KG1 (cell line): ENCODE measurements at places on chromosomes 3 and 15.

- DNase-seq = no peak
Observed at GRCh38 chr3:48155122-48155521, 33.1 kb downstream of the CDC25A start.

DNA sequence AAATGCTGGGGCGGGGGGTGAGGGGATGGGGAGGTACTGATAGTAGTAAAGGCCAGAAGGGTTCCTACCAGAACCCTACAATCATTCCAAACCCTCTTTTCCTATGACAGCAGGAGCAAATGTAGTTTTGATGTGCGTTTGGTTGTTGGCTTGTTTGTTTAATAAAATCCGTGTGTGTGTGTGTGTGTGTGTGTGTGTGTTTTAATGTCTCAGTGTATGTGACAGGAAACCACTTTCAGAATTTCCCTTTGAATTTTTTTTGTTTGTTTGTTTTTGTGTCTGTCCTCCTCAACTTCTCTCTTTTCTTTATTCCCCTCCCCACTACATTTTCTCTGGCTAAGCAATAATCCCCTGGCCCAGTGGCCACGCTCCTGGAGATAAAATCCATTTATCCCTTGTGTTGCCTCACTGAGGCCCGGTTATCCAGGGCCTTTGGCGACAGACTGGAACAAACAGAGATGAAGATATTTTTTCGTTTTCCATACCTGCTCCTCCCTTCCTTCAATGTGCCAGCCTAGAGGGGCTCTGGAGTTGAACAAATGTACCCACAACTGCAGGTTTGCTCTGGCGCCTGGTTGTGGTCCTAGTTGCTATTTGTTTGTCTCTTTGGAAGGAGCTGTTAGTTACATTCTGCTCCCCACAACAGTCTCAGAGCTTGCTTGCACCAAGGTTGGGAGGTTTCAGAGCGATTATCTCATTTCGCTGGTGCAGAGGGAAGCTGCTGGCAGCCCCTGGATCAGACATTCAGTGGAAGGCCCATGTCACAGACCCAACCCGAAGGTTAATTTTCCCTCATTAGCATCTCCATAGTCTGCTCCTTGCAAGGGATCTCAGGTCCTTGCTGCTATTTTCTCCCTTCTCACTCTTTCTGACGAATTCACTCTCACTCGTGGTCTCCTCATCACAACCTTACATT lies 17.9 kb downstream of the NR2F2 start:
- DNase-seq = no peak

DNA sequence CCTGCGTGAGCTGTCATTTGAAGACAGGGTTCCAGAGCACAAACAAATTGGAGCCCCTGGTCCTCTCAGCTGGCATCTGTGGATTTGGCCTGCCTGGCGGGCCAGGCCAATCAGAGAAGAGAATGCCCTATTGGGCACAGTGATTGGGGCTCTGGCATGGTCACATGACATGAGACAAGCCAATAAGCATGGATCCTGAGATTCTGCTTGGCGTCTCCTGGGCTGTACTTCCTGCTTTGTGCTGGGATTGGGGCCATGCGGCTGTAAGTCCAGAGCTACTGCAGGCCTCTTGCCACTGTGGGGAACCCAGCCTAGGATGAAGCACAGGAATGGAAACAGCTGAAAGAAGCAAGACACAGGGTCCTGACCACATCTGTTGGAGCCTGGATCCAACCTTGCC lies 121.4 kb downstream of the FBLN2 start:
- no peak for DNase-seq

DNA sequence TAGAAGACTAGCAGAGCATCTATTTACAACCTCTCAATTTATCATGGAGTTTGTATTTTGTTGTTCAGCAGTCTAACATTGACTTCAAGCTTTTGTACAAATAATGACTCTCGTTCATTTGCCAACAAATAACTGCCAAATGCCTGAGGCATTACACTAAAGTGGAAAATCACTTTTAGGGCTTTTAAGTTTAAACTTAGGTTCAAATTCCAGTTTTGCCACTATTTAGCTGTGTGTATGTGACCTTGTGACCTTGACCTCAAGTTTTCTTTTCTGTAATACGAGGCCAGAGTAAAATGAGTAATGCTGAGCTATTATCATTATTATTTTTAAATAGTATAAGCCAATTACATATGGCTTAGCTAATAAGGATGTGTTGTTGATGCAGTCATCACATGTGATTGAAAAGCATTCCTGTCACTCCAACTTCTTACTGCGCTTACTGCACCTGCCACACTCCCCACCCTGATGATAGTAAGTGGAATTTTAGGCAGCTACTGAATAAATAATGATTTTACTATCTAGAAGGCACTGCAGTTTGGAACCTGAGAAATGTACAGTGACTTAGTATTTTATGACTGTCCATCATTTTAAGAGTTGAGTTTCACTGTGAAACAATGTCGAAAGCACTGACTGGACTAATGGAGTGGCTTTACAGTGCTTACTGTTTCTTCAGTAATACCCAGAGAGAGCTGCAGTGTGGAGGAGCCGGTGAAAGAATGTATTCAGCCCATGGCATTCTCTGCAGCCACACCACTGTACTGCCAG lies 16.3 kb downstream of the ARL8B start:
- no peak for DNase-seq

GRCh38 chr3:98920166-98920565 lies 18.7 kb upstream of the DCBLD2 start:
- DNase-seq = no peak

GRCh38 chr15:39501366-39502081 lies 79.4 kb upstream of the THBS1 start:
- no peak for DNase-seq

GRCh38 chr3:31254483-31254882 lies 278.2 kb upstream of the STT3B start:
- no peak for DNase-seq

- DNase-seq = no peak
Observed at GRCh38 chr3:99126316-99126715, 224.8 kb upstream of the DCBLD2 start.

DNA sequence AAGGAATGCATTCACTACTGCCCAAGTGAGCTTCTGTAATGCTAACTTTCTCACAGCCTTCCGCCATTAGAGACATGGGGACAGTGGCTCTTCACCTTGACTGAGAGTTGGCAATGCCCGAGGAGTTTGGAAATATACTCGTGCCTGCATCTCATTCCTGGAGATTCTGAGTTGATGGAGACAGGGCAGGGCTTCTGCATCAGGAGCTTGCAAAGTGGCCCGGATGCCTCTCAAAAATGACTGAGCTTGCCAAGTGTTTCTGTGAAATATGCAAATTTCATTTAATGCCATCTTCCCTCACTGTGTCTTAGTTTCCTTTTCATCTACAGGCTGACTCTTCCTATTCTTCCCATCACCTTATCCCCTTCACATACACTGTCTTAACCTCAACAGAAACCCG lies 346.2 kb downstream of the GRM7 start:
- DNase-seq = no peak

- no peak for DNase-seq
Observed at GRCh38 chr3:11006986-11007933, 14.7 kb downstream of the SLC6A1 start.

DNA sequence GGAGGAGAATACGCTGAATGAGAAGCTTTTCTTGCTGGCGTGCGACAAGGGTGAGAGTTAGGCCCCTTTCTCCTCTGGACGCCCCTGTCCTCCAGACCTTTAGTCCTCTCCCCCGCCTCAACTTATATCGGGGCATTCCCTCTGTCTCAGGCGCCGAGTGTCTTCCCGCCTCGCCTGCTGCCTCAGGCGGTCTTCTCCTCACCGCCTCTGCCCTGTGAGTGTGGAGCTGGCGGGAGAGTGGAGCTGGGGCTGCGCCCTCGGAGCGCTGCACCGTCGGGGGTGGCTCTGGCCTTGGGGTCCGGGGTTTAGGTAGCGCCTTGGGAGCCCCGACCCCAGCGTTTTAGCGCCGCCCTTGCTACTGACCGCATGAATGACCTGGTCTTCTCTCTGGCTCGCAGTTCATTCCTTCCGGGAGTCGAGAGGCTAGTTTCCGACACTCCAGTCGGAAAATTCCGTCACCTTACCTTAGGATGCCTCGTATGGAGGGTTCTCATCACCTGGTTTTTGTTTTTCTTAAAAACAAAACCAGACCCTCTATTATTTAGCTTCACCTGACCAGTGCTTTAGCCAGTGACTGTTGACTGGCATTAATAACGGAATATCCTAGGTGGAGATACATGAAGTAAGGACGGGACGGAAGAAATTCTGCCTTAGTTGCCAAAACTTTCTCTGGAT lies 985 bp downstream of the TRPC1 start:
- no peak for DNase-seq

DNA sequence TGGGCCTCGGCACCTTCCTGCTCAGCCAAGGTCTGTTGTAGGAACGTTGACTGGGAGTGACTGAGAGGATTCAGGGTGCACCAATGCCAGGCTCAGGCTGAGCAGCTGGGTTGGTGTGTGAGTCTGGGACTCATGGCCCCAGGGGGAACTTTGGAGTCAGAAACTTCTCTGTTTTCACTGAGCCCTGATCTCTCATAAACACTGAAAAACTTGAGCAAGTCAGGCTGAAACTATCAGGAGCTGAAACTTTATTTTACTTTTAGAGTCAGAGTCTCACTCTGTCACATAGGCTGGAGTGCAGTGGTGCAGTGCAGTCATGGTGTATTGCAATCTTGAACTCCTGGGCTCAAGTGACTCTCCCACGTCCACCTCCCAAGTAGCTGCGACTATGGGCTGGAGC lies 3.0 kb downstream of the TRAK1 start:
- no peak for DNase-seq

- DNase-seq = no peak
Observed at GRCh38 chr3:124882816-124883747, 4.1 kb downstream of the ITGB5 start.

DNA sequence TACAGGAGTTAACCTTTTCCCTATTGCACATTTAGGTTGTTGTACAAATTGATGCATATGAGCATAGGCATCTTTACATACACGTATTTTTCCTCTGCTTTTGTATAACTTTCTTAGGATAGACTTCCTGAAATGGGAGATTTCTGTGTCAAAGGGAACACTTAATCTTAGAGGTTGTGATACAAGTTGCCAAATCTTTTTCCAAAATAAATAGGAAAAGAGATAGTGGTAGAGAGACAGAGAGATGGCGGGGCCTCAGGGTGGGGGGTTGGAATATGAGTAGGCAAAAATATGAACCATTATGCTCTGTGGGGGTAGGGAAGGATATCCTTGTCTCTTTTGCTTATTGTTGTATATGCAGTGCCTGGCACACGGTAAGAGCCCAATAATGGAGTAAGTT lies 70.7 kb upstream of the UBE2E1 start:
- no peak for DNase-seq

DNA sequence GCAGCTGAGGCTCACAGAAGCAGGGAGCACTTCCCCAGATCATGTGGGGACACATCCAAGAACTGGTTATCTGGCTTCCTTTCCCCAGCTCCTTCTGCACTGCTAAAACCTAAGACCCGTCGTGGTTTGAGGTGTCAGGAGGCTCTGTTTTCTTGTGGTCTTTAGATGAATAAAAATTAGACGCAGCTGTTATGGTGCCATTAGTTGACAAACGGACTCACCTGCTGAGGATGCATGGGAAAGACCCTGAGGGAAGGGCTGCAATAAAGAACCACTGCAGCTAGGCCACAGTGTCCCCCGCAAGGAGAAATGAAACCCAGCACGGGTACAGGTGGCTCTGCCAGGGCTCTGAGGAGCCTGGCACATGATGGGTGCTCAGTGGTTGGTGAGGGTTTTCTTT lies 99.4 kb downstream of the IQSEC1 start:
- no peak for DNase-seq
